ENCODE measurements at places on chromosomes 1 and 21. TPM values are rescaled to one million over a fixed set of nuclear protein-coding genes. Genes with fewer than 3 reads are reported as not detected.

Gene PTPN7
- not detected for total RNA-seq

DNA sequence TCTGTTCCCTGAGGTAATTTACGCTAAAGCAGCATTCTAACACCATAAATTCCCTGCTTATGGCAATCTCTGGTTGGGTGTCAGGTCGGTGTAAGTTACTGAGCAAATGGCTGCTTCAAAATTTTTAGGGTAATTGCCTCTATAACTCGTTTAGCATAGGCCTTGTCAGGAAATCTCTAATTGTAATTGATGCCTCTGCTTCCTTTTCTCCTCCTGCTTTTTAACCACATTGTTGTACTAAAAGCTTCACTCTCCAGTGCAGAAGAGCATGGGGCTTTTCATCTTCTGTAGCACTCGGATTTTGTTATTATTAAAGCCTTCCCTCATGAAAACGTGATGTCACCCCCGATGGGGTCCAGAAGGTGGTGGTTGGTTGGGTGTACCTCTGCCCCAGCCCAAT, 141.6 kb upstream of the NBPF11 start:
- peaks cover 6% of the 10 kb centered on the region for H3K4me1 ChIP-seq
- DNase-seq = no peak
- H3K4me3 ChIP-seq = no peak overlapping the region
- H3K36me3 ChIP-seq = no peaks in the 10 kb centered on the region
- H3K27ac ChIP-seq = no peak overlapping the region

- H3K27me3 ChIP-seq = peaks cover 3% of the 10 kb centered on the region
- no peaks in the 10 kb centered on the region for H3K4me1 ChIP-seq
- no peak overlapping the region for H3K27ac ChIP-seq
- no peak overlapping the region for H3K4me3 ChIP-seq
- no peak for DNase-seq
Measured at GRCh38 chr1:166383635-166384346, 217.0 kb upstream of the FAM78B start.

Gene SAMD11
- total RNA-seq = 50.5 TPM

Gene FAF1
- total RNA-seq = 60.8 TPM

DNA sequence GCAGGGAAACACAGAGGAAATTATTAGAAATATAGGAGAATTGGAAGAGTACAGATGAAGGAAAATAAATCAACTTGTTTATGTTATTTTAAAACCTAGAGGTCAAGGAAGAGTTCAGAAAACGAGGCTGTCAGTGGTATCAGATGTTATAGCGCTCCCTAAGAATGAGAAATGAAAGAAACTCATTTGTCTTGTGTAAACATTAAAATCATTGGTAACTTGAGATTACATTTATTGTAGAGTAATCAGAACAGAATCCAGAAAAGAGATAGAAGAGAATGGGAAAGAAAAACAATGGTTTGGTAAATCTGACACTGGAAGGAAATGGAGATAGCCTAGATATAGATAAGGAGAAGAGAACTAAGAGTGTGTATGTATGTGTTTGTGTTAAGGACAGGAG, 106.4 kb downstream of the ATF6 start:
- DNase-seq = no peak
- H3K27me3 ChIP-seq = no peaks in the 10 kb centered on the region
- H3K4me3 ChIP-seq = no peak overlapping the region
- H3K36me3 ChIP-seq = no peaks in the 10 kb centered on the region
- H3K4me1 ChIP-seq = peaks cover 13% of the 10 kb centered on the region
- H3K27ac ChIP-seq = peak overlapping the region; percentile 2
